GM23338 (cell line): ENCODE measurements at places on chromosomes 16 and 17.

DNA sequence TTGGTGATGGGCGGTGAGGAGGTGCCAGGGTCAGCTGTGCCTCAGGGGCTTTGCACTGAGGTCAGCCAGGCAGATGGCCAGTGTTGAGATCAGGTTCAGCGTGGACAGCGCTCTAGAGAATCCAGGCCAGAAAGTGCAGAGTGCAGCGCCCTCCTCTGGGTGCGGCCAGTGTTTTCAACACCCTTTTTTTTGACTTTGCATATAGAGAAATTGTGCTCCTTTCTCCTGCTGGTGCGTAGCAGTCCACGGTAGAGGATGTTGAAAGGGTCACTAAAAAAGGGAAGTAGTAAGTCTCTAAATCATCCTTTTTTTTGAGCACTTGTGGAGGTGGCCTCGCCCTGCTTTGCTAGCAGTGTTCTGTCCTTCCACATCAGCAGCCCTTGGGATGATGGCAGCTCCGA lies 53.9 kb downstream of the BANP start:
- peak; percentile 76 for DNase-seq

- peak; percentile 26 for DNase-seq
Measured at GRCh38 chr17:74290340-74290739, 16.3 kb downstream of the DNAI2 start.

DNA sequence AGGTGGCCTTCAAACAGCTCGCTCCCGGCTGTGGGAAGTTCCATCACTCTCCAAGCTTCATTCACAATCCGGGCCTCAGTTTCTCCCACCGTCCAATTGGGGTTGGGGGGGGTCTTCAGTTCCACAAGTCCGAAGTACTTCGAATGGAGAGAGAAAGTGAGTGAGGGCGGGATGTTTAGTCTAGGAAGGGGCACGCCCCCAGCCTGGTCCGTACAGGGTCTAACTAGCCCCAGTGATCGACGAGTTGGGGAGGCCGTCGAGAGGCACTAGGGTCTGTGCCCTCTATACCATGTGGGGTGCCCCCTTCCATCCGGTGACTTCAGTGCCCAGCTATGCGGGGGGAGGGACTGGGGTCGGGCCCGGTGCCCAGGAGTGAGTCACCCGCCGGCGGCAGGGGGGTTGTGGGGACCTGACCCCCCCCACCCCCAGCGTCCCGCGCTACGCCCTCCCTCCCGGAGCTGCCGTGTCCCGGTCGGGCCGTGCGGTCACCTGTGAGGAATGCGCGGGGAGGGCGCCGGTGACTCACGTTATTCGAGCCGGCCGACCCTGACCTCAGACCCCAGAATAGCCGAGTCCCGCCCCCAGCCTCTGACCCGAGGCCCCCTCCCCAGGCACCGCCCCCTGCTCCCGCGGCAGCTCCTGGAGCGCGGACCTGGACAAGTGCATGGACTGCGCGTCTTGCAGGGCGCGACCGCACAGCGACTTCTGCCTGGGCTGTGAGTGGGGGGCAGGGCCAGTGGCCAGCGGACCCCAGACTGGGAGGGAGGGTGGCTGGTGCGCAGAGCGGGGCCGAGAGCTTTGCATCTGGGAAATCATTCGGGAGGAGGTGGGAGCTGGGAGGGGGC lies 658 bp downstream of the TNFRSF12A start:
- peak; percentile 95 for DNase-seq

GRCh38 chr16:19113577-19114358 lies at the start of gene ITPRIPL2:
TSS of gene ITPRIPL2 (plus strand) at chr16:19113964. CDS start at chr16:19114462, 498 bp downstream.
- peak; percentile 76 for DNase-seq

DNA sequence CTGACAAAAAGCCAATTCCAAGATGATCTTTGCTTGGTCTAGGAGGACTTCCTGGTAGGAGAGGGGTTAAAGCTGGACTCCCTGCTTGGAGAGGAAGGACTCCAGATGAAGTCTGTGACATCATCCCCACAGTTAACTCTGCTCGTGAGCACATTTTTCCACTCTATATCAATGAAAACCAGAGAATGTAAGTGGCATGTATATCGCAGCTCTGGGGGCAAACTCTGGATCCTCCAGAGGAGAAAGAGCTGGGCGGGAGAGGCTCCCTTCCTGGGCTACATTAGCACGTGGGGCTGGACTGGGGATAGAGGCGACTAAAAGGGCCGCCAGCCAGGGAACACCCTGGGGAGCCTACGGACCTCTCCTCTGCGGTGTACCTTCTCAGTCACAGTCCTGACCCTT lies 34.1 kb downstream of the HIC1 start:
- DNase-seq: no peak

DNA sequence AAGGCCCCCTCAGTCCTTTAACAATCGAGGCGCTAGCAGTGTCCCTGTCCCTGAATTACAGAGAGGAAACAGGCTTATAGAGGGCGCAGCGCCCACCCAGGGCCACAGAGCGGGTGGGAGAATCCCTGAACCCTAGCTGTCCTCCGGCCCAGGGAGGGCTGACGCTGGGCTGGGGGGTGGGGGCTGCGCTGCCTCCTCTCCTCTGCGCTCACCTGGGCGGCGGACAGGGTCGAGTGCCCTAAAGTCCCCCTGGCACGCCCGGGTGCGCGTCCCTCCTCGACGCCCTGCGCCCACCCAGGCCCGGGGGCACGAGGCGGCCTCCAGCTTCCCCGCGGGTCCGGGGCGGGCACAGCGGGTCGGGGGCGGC lies 200.4 kb upstream of the N4BP1 start:
- peak; percentile 21 for DNase-seq

DNA sequence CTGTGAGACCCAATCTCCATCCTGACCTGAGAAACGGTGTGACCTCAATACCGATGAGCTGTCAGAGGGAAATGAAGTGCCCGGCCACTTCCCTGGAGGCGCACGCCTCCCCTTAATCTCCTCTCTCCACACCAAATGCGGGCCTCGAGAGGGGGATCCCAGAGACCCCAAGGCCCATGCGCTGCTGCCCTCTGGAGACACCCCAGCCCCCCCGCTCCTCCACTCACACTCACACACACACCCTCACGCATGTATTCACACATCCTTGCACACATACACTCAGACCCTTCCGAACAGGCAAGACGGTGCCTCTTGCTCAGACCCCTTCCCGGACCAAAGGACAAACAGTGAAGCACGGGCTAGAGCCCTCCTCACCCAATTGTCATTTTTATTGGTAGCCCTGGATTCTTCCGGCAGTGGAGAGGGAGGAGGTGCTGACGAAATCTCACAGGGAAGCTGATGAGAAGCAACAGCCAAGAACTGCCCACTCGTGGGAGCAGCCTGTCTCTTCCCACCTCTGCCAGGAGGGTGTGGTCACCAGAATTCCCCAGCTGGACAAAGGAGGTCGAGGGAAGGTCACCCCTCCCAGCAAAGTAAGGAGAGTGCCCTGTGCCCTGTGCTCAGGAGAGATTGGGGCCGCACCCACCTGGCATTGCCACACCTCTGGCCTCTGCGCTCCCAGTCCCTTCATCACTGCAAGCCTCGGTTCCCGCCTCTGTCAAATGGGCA lies 136.0 kb upstream of the TNRC6C start:
- no peak for DNase-seq

GRCh38 chr16:57749856-57750452 lies 14.4 kb downstream of the KATNB1 start:
- no peak for DNase-seq
